DMS 273 treated with DMSO at 0.1 percent for 48 hours (cell line): ENCODE measurements at places on chromosomes 4 and X.

DNA sequence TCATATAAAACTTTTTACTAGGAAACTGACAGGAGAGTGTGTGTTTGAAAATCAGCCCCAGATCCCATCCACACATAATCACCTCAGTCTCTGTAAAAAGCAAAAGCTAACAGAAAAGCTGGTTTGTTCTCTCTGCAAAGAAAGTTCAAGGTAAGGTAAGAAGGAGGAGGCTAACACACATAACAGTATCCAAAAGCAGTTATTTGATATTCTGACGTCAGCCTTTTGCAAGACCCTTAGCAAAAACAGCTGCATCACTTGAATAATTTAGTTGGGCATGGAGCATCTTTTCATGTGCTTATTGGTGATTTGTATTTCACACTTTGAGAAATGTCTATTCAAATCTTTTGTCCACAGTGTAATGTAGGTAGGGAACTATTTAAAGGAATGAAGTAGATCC lies 5.5 kb downstream of the TCEAL9 start:
- no peak for DNase-seq

DNA sequence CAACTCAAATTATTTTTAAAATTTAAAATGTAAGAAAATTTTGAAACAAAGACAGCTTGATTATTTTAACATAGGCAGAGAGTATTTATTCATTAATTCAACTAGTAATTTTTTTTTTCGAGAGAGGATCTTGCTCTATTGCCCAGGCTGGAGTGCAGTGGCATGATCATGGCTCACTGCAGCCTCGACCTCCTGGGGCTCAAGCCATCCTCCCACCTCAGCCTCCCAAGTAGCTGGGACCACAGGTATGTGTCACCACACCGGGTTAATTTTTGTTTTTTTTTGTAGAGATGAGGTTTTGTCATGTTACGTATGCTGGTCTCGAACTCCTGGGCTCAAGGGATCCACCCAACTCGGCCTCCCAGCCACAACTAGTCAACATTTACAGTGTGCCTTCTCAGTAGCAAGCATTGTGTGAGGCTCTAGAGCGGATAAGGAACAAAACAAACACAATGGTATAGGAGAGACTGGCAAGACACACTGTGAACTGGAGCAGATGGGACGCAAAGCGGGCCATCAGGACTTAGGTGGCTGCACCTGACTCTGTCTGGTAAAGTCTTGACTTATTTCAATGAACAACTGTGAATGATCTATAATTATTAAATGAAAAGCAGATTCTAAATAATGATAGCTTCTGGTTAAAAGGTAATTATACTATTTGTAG lies 21.6 kb downstream of the SETD7 start:
- DNase-seq: no peak

DNA sequence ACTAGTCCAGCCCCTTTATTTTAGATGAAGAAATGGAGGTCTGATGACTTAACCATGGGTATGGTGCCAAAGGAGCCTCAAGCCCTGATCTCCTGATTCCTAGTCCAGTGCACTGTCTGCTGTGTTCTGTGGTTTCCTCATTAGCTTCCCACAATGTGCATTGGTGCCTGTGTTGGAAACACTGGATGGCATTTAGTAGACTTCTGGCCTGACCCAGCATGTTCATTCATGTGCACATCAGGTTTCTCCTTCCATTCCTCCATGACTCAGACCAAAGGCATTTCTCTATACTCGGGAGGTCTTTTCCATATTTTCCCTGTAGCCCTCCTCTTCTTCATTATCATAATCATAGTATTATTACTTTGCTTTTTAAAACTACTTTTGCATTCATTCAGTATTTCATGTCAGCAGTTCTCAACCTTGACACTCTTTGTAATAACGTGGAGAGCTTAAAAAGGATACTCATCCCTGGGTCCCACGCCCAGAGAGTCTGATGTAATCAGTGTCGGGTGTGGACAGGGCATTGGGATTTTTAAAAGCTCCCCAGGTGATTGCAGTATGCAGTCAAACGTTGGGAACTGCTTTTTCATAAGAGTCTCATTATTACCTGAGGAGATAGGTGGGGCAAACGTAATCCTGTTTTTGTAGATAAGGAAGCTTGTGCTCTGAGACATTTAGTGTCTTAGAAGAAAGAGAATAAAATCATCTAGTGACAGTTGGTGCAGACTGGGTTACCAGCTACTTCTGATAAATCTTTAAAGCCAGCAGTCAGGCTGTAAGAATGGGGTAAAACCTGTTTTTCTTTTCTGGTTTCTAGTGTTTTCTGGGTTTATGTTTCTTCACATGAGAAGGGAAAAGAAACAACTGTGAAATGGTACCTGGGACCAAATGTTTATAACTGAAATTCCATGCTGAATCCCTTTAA lies 40.9 kb upstream of the XK start:
- no peak for DNase-seq

- no peak for DNase-seq
Observed at GRCh38 chrX:136067966-136068365, 79.4 kb upstream of the FHL1 start.

DNA sequence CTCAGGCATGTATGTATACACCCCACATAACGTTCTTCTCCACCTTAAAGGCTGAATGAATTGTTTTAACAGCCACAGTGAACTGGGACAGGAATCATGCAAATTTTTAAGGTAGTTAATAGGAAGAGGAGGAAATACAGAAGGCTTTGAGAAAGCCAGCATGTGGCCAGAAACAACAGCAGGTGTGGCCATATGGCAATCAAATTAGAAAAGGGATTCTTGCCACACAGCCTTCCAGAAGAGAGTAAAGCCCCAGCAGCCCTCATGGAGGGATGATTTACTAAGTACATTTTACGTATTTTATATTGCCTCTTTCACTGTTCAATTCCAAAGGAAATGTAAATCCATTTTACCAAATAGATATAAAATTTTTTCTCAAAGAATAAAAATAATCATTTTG lies 792.2 kb downstream of the ADGRL3 start:
- peak; percentile 75 for DNase-seq

GRCh38 chr4:154838694-154839093 lies 57.6 kb downstream of the RBM46 start:
- no peak for DNase-seq

DNA sequence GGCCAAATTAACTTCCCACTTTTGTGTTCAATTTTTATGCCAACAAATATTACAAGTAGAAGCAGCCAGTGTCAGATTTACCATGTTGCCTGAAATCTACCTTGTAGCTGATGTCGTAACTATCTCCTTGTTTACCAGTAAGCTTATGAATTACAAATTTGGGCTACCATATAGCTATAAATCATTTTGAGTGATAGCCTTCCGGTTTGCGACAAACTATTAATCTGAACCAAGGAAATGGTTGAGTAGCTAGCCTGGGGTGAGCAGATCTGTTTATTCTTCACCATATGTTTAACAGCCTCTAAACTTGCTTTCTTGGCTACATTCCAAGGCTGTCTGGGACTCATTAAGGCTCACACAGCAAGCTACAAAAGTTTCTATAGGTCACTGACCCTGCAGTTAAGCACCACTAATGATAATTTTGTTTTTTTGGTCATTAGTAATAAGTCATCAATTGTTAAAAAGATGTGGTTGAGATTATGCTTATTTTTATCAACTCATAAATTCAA lies 218.7 kb upstream of the SPOCK3 start:
- no peak for DNase-seq

GRCh38 chr4:184232975-184233374 lies 15.3 kb upstream of the ENPP6 start:
- DNase-seq: no peak

- DNase-seq: no peak
Observed at GRCh38 chrX:34365471-34365870, 233.4 kb upstream of the FAM47A start.

DNA sequence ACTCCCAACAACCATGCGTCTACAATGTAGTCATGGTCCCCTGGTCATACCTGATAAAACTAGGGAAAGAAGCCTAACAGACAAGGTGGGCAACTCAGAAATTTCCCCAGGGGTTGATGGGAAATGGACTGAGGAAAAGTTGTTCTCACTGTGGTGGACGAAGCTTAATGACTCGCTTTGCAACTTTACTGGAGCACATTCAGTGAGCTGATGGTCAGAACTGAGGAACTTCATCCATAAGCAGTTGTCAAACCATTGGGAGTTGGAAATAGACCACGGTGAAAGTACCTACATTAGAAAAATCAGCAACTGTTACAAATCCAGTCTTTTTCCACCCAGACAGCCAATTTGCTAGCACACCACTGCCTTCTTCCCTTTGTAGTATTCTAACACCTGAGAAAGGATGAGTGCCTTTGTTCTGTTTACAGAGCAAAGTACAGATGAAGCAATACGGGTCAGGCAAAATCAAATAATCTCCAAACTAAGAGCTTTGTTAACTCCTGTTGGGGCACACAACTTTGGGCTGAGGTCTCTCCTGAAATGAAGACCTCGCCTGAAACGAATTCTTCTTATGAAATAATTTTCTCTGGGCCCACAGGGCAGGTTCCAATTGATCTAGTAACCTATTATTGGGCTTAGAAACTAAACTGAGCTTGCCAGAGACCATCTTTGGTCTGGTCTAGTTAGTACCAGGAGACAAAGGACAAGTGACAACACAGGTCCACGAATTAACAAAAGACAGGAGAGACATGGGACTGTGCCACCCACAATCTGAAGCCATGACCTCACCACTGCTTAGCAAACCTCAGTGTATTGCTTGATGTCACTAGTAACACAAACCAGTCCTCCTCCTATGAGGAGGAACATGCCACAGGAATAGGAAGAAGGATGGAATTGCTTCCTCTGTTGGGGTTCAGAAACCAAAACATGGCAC lies 58.9 kb upstream of the NFKB1 start:
- no peak for DNase-seq

DNA sequence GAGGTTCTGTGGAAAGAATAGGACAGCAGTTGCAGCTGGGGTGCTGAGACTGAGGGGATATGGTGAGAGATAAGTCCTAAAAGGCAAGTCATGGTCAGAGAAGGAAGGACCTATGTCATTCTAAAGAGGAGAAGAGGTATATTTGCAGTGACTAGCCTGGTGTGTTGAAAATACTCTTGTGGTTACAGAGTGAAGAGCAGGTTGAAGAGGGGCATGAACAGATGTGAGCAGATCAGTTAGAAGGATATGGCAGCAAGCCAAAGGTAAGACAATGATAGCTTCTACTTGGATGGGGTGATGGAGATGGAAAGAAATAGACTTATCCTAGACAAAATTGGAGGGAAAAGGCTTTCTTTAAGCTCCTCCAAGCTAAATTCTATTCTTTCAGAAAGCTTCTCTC lies 469.8 kb upstream of the CPEB2 start:
- no peak for DNase-seq

DNA sequence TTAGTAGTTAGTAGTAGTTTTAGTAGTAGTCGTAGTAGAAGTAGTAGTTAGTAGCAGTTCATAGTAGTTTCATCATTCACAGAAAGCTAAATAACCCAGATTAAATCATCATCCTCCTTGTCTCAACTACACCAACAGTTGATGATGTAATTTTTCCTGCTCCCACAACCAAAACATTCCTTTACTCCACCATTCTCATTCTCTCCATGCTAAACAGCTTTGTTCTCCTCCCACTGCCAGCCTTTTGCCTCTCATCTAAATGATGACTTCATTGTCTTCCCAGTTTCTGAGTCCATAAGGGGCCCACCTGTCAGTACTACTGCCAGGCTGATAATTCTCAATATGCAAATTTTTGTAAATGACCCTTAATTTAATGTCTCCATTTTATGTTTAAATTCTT lies 68.9 kb downstream of the ARHGAP24 start:
- no peak for DNase-seq

GRCh38 chr4:26619784-26620183 lies 35.9 kb downstream of the TBC1D19 start:
- no peak for DNase-seq

GRCh38 chr4:19314116-19314515 lies 937.6 kb upstream of the SLIT2 start:
- DNase-seq: no peak

GRCh38 chrX:20230406-20230805 lies 36.3 kb downstream of the RPS6KA3 start:
- no peak for DNase-seq

DNA sequence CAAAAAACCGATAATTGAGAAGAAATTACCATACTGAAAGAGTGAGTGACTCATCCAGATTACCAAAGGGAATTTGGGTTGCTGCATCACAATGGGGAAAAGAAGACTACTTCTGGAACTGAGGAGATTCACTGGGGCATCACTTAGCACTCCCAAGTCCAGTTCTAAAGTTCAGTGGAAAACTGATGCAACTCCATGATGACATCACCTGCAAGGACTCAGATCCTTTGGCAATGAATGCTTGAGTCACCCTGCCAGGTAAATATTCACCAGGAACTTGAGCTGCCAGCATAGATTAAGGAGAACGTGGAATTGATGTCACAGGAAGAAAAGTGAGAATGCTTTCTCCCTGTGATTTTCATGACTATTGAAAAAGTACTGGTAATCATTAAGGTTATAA lies 32.0 kb upstream of the SMIM10L2A start:
- no peak for DNase-seq

- DNase-seq: no peak
Observed at GRCh38 chr4:83548151-83548905, 12.4 kb downstream of the GPAT3 start.

DNA sequence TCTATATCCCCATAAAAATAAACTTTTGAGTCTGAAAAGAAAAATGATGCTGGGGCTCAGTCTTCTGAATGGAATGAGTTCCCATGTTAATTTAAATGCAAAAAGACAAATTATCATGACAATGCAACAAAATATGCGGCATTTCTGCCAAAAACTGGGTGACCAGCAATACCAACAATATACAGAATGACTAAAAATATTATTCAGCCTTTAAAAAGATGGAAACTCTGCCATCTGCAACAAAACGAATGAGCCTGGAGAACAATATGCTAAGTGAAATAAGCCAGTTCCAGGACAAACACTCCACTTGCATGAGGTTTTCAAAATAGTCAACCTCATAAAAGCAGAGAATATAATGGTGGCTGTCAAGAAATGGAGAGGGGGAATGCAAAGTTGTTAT lies 558.5 kb downstream of the IL15 start:
- DNase-seq: no peak

DNA sequence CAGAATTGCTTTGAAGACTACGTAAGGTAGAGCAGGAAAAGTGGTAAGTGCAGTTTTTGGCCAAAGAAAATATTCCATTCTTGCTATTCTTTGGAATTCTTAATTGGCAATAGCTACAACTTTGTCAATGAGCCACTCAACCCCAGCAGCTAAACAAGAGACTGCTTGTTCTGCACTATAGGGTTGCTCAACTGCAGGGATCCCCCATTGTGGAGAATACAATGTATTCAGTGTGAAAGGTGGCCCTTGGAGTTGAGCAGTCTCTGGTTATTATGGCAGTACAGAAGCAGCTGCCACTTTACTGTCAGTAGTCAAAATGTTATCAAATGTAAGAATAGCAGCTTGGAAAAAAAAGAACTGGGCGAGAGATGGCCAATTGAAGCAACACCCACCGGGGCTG lies 808.7 kb downstream of the CENPC start:
- no peak for DNase-seq

DNA sequence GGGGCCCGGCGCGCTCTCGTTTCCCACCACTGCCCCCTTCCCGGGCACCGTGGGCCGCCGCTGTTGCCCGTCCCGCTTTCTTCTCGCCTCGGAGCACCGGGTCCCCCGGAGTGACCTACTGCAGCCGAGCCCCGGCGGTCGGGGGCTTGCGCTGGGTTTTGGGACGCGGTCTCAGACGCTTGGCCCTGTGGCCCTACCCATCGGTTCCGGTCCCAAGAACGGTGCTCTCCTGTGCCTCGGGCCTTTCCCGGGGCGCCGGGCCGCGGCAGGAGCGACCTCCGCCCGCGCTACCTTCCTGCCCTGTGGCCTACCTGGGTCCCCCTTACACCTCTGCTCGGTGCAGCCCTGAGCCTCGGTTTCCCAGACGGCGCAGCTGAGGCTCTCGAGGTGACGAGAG lies 21.6 kb upstream of the HMX1 start:
- DNase-seq: no peak
